ENCODE measurements at places on chromosomes 13 and 19.

- no peak for DNase-seq
Measured at GRCh38 chr13:35131471-35131870, 189.4 kb downstream of the NBEA start.

- DNase-seq, result no peak
Measured at GRCh38 chr19:38417544-38418506, 8.2 kb downstream of the RASGRP4 start.

GRCh38 chr13:113121183-113121927 lies 1.2 kb upstream of the F10 start:
- DNase-seq, result no peak

- no peak for DNase-seq
Measured at GRCh38 chr13:31772231-31772630, 32.9 kb downstream of the RXFP2 start.

- no peak for DNase-seq
Measured at GRCh38 chr13:19185865-19186645, 4.4 kb upstream of the TUBA3C start.

DNA sequence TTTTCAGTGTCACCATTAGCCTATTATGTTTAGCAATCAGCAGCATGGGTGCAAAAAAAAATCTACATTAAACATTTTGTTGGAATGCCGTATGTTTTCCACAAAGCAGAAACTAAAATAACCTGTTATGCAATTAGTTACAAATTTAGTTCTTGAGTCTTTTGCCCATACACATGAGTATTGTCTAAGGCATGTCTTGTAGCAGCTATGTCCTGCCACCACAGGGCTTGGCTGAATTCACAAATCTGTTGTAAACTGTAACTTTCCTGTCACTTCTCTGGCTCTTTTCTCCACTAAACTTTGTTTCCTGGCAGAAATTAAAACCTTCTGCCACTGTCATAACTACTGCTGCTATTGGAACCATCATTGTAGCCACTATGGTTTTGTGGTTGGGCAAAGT lies 277.9 kb upstream of the SPRY2 start:
- DNase-seq, result no peak

DNA sequence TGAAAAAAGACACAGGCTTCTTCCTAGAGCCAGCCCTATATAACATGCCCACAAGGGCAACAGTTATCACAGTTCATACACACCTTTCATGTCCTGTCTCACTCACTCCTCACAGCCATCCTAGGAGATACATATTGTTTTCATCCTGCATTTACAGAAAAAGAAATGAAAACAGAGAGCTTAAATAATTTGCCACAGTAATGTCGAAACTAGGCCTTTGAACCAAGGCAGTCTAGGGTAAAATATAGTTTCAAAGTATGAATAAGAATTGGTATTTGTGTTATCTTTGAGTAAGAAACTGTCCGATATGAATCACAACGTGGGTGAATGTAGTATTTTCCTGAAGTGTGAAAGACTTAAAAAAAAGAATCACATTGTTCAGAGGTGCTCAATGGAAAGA lies 26.8 kb downstream of the CLDN10 start:
- no peak for DNase-seq

DNA sequence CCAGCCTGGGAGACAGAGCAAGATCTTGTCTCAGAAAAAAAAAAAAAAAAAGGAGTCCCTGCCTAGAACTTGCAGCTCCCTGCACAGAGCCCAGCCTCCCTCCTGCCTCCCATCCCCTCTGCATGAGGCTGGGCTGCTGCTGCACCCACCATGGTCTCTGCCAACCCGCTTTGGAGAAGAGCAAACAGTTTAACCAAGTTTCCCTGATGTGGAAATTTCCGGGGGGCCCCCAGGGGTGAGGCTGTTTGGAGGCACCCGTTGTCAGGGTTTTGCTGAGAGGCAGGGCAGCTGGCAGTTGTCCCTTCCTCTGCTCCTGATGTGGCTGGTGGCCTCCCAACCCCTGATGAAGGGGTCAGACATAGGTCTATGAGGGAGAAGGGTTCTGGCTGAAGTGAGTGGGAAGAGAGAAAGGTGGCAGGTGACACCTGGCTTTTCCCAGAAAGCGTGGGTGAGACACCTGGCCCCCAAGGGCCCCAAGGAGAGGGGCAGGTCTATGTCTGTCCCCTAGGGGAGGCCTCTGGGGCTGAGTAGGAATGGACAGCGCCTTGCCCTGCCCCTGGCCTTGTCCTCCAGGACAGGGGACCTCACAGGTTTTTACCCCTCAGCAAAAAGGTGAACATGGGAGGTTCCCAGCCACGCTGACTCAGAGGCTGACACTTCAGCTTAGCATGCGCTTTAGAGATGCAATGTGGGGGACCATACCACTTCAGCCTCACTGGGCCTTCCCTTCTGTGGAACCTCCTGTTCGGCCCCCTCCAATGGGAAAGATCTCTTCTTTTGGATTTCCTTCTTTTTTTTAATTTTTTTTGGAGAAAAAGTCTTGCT lies 5.5 kb downstream of the LRP3 start:
- no peak for DNase-seq

DNA sequence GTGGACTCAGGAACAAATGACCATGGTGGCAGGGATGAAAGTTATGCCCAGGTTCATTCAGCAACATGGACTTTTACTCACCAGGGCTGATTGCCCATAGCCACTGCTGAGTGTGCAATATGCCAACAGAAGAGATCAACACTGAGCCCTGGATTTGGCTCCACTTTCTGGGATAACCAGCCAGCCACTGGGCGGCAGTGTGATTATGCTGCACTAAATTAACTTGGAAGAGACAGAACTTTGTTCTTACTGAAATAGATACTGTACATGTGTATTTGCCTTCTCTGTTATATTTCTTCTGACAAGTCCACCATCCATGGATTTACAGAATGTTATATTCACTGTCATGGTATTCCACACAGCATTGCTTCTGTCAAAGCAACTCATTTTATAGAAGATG lies 257.4 kb downstream of the TDRD3 start:
- no peak for DNase-seq

- DNase-seq, result no peak
Measured at GRCh38 chr13:99367663-99368448, 60.7 kb upstream of the GPR183 start.

DNA sequence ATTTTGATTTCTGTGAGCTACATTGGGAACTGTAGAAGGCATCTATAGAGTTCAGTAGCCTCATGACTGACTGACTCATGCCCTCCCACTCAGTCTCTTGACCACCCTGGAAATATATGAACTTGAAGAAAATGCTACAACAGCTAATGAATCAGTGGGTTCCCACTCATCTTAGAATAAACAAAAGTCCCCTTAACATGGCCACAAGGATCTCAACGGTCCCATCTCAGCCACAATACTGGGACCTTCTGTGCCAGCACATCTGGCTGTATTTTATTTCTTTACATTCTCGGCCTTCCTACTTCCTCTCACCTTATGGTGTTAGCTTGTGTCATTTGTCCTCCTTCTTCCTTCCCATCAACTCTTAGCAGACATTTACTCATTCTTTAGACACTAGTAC lies 619.8 kb downstream of the DCT start:
- DNase-seq, result no peak

DNA sequence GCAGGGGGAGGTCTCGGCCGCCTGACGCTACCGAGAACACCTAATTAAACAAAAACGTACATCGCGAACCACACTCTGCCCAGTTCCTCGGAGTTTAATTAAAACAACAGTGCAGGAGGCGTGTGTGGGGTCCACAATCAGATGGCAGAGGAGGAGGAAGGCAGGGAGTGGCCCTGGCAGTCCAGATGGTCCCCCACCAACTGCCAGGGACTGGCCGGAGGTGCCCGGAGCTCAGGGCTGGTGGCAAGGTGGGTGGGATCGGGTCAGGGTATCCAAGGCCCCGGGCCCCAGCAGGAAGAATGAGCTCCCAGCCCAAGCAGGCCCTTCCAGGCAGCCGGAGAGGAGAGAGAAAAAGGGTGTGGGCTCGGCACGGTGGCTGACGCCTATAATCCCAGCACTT lies 71.3 kb downstream of the PTPRS start:
- no peak for DNase-seq

- no peak for DNase-seq
Measured at GRCh38 chr13:27839809-27840467, 47.7 kb downstream of the GSX1 start.

GRCh38 chr13:79450110-79450509 lies 30.8 kb upstream of the NDFIP2 start:
- no peak for DNase-seq

DNA sequence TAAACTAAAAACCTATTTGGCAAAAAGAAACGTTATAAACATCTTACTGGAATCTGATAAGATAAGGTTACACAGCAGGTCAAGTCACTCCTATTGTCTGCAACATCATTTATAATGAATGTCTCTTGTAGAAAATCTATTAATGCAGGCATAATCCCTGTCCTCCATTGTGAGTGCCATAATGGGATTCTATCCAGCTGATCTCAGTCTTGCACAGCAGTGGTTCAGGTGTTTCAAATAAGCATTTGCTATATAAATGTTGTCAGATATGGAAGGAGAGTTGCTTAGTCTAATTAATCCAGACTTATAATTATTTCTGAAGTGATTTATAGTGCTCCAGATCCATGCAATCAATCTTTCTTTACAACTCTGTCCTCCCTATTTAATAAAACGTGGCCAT lies 186.5 kb upstream of the ATXN8OS start:
- no peak for DNase-seq

DNA sequence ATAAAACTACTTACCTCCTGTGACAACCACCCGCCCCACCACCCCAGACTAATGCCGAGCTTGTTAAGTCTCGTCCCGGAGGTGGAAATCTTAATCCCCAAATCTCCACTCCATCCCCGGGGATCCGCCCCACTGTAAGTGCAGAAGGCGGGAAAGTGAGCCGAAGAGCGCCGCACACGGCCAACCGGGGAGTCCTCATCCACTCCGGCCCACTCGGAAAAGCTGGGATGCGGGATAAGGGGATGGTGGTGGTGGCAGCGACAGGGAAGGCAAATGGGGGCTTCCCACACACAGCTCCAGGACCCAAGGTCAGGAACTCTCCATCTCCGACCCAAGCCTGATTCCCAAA lies 621 bp downstream of the FBL start:
- no peak for DNase-seq

Data from central memory CD8-positive, alpha-beta T cell (primary cell).